Muscle of arm (tissue), 14 donors: ENCODE measurements at places on chromosomes 6 and 20.

GRCh38 chr20:20454850-20455627, 87.1 kb downstream of the INSM1 start:
- DNase-seq: no peak

DNA sequence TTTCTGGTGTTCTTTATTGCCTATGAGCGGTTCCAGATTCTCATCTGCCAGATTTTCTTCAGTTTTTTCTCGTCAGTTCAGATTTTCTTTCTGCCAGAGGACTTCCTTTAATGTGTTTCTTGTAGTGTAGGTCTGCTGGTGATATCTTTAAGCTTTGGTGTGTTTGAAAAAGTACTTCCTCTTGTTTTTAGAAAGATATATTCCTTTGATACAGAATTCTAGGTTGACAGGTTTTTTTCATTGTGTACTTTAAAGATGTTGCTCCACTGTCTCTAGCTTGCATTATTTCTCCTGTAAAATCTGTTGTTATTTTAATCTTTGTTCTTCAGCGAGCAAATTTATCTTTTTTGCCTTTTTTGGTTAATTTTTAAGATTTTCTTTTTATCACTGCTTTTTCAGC, 36.9 kb downstream of the ASXL1 start:
- DNase-seq: no peak

DNA sequence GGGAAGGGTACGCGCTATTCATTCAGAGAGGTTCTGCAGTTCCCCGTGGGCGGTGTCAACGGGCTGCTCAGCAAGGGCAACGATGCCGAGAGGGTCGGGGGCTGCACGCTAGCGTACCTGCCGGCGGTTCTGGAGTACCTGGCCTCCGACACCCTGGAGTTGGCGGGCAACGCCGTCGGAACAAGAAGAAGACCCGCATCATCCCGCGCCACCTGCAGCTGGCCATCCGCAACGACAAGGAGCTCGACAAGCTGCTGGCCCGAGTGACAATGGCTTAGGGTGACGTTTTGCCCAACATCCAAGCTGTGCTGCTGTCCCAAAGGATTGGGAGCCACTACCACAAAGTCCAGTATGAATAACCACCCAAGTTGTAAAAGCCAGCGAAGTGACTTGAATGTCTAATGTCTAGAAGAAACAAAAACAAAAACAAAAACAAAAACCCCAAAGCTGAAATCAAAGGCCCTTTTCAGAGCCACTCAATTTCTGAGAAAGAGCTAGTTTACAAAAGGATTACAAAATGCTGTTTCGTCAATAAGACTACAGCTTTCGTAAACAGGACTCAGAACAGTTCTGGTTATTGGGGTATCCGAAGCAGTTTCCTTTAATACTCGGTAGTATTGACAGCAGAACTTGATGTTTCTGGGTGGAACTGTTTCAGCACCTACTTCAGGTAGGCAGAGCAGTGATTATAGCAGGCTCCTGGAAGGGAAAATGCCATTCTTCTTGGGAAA, 21.9 kb upstream of the SLC17A4 start:
- DNase-seq: no peak

- DNase-seq: peak; percentile 17
Observed at GRCh38 chr6:11535801-11536230, 1.7 kb upstream of the TMEM170B start.

GRCh38 chr6:108348655-108349349, 53.9 kb downstream of the AFG1L start:
- DNase-seq: no peak
